Skeletal muscle cell (primary cell): ENCODE measurements at places on chromosomes 3 and 15.

DNA sequence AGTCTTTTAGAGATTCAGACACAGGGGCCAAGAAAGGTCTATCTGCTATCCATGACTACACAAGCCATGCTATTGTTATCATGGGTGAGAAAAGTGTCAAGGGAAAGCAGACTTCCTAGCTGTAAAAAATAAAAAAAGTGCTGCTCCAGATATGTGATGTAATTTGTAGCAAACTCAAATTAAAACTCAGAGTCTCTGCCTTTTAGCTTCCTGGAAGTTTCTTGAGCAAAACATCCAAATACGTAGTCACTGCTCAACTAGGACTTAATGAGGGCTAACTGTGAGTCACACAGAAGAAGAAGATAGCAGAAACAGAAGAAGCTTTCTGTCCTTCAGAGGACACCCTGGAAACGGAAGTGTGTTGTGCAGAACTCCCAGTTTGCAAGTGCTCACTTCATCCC is 393.4 kb upstream of the NR2F2 start:
- DNase-seq, result no peak

GRCh38 chr15:68025835-68026424 is 28.2 kb upstream of the PIAS1 start:
- no peak for DNase-seq

- no peak for DNase-seq
Observed at GRCh38 chr3:128395500-128396162, 71.1 kb downstream of the DNAJB8 start.

DNA sequence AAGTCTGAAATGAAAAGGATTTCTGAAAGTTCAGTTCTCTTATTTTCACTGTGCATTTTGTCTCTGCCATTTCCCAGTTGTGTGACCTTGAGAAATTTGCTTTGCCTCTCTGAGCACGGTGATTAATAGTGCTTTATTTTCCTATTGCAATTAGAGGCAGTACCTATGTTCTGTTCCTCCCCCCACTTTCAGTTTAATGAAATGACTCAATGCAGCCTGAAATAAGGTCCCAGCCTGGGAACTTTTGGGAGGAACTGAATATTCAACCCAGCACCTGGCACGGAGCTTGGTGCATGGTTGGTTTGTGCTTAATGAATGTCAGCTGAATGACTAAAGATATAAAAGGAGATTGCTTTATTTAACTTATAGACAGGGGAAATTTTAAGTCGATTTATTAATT is 352.6 kb downstream of the PDCD6IP start:
- DNase-seq, result no peak

DNA sequence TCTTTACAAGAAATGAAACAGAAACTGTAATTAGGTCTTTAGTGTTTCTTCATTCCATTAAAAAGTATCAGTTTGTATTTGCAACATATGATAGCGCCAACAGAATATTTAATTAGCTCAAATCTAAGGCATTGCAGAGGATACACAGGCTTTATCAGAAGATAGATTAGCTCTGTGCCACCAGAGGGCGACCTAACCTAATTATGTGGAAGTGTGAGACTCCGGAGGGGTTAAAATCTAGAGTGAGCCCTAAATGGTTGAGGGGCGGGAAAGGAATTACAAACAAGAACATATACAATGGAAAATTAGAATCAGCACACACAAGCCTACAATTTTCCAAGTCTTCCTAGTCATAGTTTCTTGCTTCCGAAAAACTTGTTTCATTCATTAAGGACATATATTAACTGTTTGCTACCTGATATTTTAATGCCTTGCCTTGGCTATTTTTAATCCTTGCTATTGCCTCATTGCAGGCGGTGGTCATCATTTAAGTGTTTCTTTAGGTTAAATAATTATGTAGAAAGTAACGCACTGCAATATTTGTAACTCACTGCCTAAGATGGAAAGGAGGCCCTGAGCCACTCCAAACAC is 18.0 kb upstream of the RYR3 start:
- DNase-seq, result no peak

GRCh38 chr3:123138839-123139444 is 62.8 kb upstream of the SEC22A start:
- no peak for DNase-seq

DNA sequence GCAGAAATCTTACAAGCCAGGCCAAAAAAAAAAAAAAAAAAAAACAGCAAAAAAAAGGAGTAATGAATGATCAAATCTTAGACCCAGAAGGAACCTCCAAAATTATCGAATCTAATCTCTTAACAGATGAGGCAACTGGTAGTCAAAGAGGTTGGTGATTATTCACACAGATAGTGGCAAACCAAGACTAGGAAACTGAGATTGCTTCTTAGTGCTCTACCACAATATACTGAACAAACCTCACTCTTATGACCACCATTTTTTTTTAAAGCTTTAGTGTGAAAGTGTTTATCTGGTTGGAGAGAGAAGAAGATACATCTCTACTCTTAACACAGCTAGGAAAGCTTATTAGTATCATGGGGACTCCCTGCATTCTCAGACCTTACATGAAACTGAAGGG is 17.3 kb downstream of the ATOSA start:
- no peak for DNase-seq

- DNase-seq, result no peak
Observed at GRCh38 chr15:41811432-41812195, 16.3 kb upstream of the JMJD7 start.

DNA sequence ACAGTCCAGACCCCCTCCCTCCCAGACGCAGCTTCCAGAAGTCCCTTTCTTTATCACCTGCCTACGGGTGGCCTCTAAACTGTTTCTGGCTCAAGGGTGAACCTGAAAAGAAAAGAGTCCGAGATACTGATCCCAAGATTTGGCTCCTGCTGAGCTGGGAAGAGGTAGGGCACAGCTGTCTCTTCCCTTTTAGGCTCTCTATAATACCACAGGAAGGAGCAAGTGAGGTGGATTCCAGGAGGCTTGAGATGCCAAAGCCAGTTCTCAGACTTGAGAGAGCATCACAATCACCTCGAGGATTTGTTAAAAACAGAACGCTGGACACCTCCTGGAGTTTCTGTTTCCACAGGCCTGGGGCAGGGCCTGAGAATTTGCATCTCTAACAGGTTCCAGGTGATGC is 12.3 kb downstream of the ST8SIA2 start:
- DNase-seq, result no peak

DNA sequence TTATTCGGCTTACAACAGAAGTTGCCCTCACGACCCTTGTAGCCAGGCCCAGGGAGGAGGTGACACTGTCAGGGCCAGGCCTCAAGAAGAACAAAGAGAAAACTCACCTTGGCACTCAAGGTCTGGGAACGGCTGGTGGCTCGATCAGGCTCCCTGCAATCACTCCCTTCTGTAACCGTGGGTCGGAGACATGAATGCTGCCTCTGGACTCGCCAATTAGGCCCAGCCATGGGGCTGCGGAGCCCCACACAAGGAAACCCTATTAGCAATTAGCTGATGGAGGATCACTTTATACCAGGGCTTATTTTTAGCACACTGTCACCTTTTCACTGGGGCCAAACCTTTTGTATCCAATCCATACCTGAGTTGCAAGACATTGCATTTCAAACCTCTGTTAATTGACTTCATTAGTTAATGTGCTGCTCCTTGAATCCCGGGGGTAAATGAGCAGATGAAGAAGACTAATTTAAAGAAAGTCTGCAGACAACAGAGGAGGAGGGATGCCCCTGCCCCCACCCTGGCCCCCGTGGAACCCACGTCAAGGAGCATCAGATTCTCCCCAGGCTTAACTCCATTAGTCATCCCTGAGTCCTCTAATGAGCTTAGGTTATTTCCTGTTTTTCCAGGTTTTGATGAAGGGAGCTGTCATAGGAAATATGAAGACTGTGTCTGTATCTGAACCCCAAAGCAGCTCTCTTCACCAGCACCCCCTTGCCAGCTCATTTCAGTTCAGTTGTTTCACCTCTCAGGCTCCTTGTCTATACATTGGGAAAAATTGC is 255.3 kb downstream of the RORA start:
- peak; percentile 69 for DNase-seq

- no peak for DNase-seq
Observed at GRCh38 chr3:177446165-177446601, 248.9 kb upstream of the TBL1XR1 start.

DNA sequence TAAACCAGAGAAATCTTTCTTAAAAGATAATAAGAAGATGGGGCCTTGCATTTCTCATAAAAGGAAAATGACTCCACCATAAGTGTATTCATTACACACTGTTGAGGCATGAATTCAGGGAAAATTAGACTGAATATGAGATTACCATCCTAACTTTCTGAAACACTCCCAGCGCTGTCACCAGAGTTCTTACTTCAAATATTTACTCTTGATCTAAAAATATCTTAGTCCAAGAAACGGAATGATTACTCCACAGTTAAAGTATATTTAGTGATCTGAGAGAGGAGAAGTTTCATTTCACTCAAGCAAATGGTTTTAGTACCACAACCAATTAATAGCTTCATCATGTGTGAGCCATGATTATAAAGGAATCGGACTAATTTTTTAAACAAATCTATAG is 300.3 kb downstream of the ZBTB20 start:
- no peak for DNase-seq

- no peak for DNase-seq
Observed at GRCh38 chr3:59886790-59887189, 837.0 kb upstream of the CFAP20DC start.
